ENCODE measurements at places on chromosomes 11 and 22. TPM values are rescaled to one million over a fixed set of nuclear protein-coding genes. Genes with fewer than 3 reads are reported as not detected.

DNA sequence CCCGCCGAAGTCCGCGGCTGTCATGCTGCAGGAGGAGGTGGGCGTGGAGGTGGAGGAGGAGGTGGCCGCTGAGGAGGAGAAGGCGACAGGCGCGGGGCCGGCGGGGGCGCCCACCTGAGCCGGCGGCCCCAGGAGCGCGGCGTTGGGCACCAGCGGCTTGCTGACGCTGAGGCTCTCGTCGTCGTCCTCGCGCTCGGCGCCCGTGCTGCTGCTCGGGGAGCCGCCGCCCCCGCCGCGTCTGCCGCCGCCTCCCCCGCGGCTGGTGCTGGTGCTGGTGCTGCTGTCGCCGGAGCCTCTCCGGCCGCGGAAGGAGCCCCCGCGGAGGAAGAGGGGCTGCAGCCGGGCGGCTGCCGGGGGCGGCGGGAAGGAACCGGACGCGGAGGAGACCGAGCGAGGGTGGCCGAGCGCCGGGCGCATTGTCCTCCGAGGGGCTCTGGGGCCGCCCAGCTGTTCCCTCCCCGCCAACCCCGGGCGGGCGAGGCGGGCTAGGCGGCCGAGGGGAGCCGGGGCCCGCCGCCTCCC is 388 bp downstream of the TMEM121B start:
- H3K4me3 ChIP-seq = peak overlapping the region; percentile 72
- H3K36me3 ChIP-seq = no peaks in the 10 kb centered on the region

DNA sequence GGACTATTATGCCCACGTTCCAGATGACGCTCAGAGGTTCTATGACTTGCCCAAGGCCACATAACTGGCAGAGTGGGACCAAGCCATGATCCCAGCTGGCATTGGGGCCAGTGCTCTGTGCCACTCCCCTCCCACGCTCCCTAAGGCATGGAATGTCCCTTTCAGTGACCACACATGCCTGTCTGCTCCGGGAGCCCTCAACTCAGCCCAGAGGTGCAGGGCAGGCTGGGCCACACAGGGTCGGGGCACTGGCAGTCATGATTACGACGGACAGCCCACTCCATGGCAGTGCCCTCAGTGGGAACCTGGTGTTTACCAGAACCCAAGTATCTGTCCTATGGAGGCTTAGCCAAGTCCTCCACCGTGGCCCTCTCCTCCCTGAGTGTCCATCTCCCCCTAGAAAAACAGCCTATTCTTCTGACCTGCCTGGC is 10.0 kb downstream of the RHBDD3 start:
- peaks cover 11% of the 10 kb centered on the region for H3K36me3 ChIP-seq
- H3K27me3 ChIP-seq = no peaks in the 10 kb centered on the region
- H3K27ac ChIP-seq = no peak overlapping the region
- no peaks in the 10 kb centered on the region for H3K4me1 ChIP-seq

DNA sequence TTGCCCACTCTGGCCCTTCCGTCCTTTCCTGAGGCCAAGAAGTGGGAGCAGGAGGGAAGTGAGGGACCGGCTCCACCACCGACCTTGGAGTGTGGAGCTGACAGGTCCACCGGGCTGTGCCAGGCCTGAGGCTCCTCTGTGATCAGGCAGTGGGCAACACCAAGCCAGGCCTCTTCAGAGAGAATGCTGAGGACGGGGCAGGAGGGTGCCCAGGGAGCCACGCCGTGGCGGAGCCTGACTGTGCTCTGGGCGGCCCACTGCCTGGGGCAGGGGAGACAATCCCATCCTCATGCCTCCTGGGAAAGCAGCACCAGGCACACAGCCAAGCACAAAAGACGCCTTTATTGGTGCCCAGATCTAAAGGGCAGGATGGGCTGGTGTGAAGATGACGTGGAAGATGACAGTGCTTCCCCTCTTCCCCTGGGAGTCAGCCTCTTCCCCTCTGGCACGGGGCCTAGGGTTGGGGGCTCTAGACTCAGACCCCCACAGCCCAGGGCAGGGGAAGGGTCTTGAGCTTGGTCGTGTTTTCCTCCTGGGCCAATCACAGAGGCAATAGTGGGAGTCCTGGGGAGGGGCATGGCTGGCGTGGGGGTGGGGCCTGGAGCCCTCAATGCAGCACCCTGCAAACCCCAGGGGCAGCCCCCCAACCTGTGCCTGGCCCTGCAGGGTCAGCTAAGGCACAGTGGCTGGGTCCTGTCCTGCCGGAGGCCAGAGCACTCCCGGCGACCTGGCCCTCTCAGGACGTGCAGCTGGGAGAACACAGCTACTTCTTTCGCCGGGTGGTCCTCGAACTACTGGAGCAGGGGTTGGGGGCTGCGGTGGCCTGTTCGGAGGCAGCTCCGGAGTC is 4.7 kb downstream of the LMF2 start:
- no peak for DNase-seq
- no peak overlapping the region for H3K27ac ChIP-seq
- no peaks in the 10 kb centered on the region for H3K27me3 ChIP-seq
- no peak overlapping the region for H3K4me3 ChIP-seq
- H3K36me3 ChIP-seq = peaks cover 29% of the 10 kb centered on the region

- H3K4me3 ChIP-seq = no peak overlapping the region
- H3K27me3 ChIP-seq = no peaks in the 10 kb centered on the region
- no peak overlapping the region for H3K27ac ChIP-seq
- DNase-seq = no peak
- no peaks in the 10 kb centered on the region for H3K4me1 ChIP-seq
Observed at GRCh38 chr11:86237267-86237804, 7.2 kb upstream of the EED start.

- no peak overlapping the region for H3K27ac ChIP-seq
- DNase-seq = no peak
- no peaks in the 10 kb centered on the region for H3K4me1 ChIP-seq
- no peaks in the 10 kb centered on the region for H3K36me3 ChIP-seq
- H3K27me3 ChIP-seq = peaks cover 13% of the 10 kb centered on the region
- H3K4me3 ChIP-seq = no peak overlapping the region
Observed at GRCh38 chr22:48044487-48045060, 1282.1 kb downstream of the TBC1D22A start.

- H3K4me1 ChIP-seq = peaks cover 82% of the 10 kb centered on the region
- H3K27me3 ChIP-seq = no peaks in the 10 kb centered on the region
- H3K36me3 ChIP-seq = no peaks in the 10 kb centered on the region
- no peak overlapping the region for H3K4me3 ChIP-seq
Observed at GRCh38 chr11:65492637-65493366, 6.0 kb upstream of the MALAT1 start.

DNA sequence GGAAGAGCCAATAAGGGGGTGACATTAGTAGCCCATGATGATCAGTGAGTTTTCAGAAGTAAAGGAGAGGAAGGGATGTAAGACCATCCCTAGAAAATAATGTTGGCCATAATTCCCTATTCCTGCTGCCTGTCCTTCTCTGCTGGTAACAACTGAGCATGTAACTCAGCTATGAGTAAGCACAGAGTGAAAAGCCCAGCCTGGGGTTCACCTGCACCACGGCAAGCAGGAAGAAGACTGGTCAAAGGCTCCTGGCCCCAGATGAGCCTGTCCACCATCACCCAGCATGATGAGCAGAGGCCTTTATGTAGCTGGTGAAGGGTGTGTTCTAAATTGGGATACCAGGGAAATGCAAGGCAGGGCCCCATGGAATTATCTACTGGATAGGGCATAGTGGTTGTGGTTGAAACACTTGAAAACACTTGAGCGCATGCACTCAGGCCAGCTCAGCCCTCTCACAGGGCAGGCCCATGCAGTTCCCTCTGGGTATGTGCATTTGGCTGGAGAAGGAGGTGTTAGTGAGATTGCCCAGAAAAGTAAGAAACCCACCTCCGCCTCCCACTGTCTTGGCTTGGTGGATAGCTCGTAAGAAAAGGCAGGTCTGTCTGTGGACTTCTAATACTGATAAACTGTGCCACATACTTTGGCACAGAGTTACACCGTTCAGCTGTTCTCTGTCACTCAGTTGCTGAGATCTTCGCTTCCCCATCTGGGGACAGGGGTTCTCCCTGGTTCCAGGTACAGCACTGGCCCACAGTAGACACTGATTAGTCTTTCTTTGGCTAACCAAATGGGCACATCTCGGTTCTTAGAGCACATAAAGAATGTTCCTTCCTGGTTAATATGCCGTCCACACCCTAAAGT is 86.8 kb downstream of the AMOTL1 start:
- peaks cover 68% of the 10 kb centered on the region for H3K36me3 ChIP-seq
- no peak overlapping the region for H3K4me3 ChIP-seq
- peak overlapping the region; percentile 4 for H3K27ac ChIP-seq
- DNase-seq = no peak
- H3K27me3 ChIP-seq = no peaks in the 10 kb centered on the region

GRCh38 chr11:132357811-132358572 is 987.6 kb downstream of the NTM start:
- no peak for DNase-seq
- H3K36me3 ChIP-seq = no peaks in the 10 kb centered on the region
- peaks cover 60% of the 10 kb centered on the region for H3K27me3 ChIP-seq
- H3K4me3 ChIP-seq = no peak overlapping the region

GRCh38 chr22:38963872-38964271 is 6.5 kb downstream of the APOBEC3A start:
- H3K4me3 ChIP-seq = no peak overlapping the region
- H3K4me1 ChIP-seq = no peaks in the 10 kb centered on the region
- no peak overlapping the region for H3K27ac ChIP-seq
- H3K27me3 ChIP-seq = no peaks in the 10 kb centered on the region
- no peak for DNase-seq
- no peaks in the 10 kb centered on the region for H3K36me3 ChIP-seq

GRCh38 chr11:110094298-110095285 is 1.4 kb downstream of the ZC3H12C start:
- peak overlapping the region; percentile 77 for H3K4me3 ChIP-seq
- no peaks in the 10 kb centered on the region for H3K36me3 ChIP-seq
- no peak for DNase-seq
- no peaks in the 10 kb centered on the region for H3K27me3 ChIP-seq

DNA sequence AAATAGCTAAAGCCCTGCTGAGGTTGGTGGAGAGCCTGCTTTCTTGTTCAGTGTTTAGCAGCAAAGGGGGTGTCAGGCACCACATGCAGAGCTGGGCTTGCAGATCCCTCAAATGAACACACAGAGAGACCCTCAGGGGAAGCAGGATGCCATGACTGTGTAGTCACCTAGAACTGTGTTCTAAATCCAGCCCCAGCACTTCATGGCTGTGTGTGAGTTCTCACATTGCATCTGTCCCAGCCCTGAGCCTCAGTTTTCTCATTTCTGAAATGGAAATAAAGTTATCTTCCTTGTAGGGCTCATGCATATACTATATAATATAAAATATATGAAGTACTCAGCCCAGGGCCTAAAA is 47.1 kb downstream of the CWC15 start:
- H3K36me3 ChIP-seq = no peaks in the 10 kb centered on the region
- no peak for DNase-seq
- no peaks in the 10 kb centered on the region for H3K27me3 ChIP-seq
- peaks cover 34% of the 10 kb centered on the region for H3K4me1 ChIP-seq
- peak overlapping the region; percentile 60 for H3K27ac ChIP-seq
- H3K4me3 ChIP-seq = no peak overlapping the region

DNA sequence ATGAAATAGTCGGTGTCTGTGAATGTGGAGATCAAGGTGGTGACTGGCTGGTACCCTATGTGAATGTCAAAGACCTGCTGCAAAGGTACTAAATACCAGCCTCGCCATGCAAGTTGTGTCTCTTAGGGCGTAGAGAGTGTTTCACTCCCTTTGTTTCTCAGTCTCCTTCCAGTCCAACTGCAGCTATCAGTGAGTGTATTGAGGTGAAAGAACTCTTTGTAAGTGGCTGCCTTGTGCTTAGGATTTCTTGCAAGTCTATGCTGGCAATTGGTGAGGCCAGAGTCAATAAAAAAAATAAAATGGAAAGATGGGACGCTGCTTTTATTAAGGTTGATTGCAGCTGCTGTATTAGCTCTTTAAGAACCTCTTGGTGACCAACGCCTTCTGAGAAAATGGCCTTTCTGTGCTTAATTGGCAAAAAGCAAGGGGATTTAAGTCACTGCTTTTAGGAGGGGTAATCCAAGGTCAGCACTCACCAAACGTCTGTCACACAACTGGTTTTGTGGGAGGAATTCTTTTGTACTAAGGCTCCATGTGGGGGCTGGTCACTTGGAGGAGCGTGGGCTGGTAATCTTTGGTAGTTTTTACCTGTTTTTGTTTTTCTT is 95.1 kb downstream of the PARVA start:
- no peak overlapping the region for H3K27ac ChIP-seq
- H3K4me1 ChIP-seq = no peaks in the 10 kb centered on the region
- H3K4me3 ChIP-seq = no peak overlapping the region
- H3K27me3 ChIP-seq = no peaks in the 10 kb centered on the region
- DNase-seq = no peak

DNA sequence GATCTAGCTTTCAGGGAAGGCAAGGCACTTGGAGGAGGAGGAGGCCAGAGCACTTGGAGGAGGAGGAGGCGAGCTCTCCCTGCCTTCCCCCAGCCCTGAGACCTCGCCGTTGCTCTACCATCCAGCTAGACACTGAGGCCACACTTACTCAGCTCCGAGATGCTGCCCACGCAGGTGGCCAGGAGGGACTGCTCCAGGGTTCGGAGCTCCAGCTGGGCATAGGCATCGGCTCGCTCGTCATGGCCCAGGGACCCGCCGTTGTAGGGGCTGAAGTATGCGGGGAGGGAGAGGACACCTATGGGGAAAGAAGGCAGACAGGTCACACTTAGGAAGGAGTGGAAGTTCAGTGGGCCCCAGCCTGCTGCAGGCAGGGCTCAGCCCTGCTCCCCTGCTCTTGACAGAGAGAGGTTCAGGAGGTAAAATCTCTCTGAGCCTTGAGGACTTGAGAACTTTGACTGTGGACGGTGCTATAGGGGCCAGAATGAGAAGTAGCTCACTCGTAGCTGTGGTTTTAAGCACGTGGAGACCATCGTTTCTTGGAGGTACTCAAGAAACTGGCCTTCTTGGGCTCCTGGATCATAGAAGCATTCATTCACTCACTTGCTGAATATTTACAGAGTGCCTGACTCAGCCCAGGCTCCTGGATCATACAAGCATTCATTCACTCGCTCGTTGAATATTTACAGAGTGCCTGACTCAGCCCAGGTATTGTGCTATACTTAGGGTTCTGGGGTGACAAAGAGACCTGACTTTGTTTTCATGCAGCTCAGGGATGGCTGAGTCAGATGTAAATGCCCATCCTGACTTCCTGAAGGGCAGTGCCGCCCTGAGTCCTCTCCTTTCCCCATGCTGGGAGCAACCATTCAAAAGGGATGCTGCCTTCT is 99.2 kb downstream of the NAT10 start:
- H3K36me3 ChIP-seq = no peaks in the 10 kb centered on the region
- no peak for DNase-seq
- H3K4me1 ChIP-seq = peaks cover 20% of the 10 kb centered on the region
- H3K27ac ChIP-seq = no peak overlapping the region
- no peaks in the 10 kb centered on the region for H3K27me3 ChIP-seq
- H3K4me3 ChIP-seq = no peak overlapping the region

- H3K27ac ChIP-seq = no peak overlapping the region
- peaks cover 10% of the 10 kb centered on the region for H3K27me3 ChIP-seq
- no peaks in the 10 kb centered on the region for H3K36me3 ChIP-seq
Observed at GRCh38 chr22:44834065-44834464, 81.7 kb downstream of the ARHGAP8 start.

- H3K27me3 ChIP-seq = no peaks in the 10 kb centered on the region
- H3K36me3 ChIP-seq = no peaks in the 10 kb centered on the region
- H3K4me3 ChIP-seq = no peak overlapping the region
- DNase-seq = no peak
- no peak overlapping the region for H3K27ac ChIP-seq
- peaks cover 3% of the 10 kb centered on the region for H3K4me1 ChIP-seq
Observed at GRCh38 chr11:114027391-114027790, 32.1 kb upstream of the ZBTB16 start.

HOATZ gene
- 0.58 TPM for total RNA-seq

SELENOM gene
- 5.0 TPM for total RNA-seq

PANX3 gene
- total RNA-seq = not detected

SYCE3 gene
- total RNA-seq = not detected

C22orf31 gene
- not detected for total RNA-seq

TRABD gene
- total RNA-seq = 68.2 TPM

IGF2 gene
- total RNA-seq = 0.20 TPM

BBOX1 gene
- not detected for total RNA-seq

FANCF gene
- 15.0 TPM for total RNA-seq

Measured in A673 (cell line).